GM04504 (cell line): ENCODE measurements at places on chromosomes 1 and 21.

DNA sequence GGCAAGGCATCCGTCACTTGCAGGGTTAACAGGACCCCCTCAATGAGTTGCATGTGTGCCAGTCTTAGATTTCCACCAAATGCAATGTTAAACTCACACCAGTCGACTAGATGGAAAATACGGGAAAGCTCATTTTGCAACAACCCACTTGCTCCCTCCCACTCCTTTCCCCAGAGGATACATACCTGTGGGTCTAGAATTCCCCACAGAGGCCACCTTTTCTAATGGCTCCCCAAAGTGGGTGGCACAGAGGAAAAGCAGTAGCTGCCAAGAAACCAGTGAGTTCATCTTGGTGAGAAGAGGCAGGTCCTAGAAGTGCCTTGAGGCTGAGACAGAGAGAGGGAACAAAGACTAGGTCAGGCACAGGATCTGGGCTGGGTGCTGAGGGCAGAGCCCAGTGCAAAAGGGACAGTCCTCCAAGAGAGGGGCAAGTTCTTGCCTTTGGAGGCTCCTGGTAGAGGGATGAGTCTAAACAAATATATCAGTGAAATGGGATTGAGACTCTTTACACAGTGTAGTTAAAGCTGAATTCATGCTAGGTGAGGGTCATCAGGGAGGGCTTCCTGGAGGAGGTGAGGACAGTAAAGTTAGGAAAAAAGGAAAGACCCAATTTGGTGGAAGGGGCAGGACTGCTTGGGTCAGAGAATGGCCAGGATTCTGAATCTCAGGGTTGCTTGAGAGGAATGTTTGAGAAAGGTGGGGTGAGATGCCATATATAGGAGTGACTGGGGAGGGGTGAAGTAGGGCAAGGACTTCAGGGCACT lies 3.5 kb downstream of the KISS1 start:
- no peak for DNase-seq

DNA sequence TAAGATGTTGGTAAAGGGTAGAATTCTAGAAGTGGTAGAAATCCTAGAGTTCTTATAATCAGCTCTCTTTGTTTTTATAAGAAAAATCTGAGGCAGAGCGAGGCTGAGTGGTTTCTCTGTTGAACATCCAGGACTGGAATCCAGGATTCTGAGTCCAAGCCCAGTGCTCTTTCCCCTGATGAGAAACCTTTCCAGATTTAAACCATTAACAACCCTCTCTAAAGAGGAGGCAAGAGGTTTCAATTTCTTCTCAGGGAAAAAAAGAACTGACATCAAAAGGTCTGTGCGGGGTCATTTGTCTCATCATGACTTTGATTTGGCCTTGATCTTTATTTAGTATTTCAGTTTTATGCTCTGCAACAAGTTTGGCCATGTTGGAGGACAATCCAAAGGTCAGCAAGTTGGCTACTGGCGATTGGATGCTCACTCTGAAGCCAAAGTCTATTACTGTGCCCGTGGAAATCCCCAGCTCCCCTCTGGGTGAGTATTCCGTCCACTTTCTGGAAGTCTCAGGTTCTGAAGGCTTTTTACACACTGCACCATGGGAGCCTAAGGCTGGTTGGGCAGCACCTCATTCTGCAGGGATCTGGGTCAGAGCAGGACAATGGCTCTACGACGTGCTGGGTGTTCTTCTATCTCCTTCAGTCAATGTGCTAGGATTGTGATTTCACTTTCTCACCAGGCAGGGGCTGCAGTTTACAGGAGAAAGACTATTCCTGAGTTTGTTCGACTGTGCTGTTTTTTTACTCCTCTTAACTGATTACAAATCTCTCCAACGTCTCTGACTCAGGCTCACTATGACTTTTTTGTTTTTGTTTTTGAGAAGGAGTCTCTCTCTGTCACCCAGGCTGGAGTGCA lies 18.9 kb upstream of the CCT8 start:
- no peak for DNase-seq

- DNase-seq, result no peak
Measured at GRCh38 chr21:36744560-36745231, 45.8 kb downstream of the SIM2 start.

DNA sequence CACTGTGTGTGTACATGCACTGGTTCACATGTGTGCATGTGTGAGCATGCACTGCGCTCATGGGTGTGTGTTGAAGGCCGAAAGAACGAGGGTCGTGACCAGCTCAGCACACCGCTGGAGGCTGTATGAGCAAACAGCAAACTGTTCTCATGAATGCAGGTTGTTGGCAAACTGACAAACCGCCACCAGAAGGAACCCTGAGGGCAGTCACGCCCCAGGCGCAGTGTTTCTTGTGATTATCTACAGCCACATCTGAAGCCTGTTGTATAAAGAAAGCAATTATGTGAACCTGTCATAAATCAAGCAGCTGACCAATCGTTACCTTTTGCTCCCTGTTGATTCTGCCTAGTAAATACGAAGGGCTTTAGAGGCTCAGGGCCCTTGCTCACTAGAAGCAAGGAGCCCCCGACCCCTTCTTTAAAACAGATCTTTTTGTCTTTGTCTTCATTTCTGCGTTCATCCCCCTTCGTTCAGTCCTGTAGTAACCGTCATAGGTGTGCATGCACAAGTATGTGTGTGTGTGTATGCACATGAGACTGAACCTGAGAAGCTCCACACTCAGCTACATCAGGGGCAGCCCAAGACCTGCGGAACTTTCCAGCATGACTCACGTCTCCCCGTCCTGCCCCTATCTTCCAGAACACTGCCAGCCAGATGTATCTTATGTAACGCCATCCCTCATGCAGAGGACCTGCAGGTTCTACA lies 16.8 kb upstream of the RIPK4 start:
- peak; percentile 63 for DNase-seq

DNA sequence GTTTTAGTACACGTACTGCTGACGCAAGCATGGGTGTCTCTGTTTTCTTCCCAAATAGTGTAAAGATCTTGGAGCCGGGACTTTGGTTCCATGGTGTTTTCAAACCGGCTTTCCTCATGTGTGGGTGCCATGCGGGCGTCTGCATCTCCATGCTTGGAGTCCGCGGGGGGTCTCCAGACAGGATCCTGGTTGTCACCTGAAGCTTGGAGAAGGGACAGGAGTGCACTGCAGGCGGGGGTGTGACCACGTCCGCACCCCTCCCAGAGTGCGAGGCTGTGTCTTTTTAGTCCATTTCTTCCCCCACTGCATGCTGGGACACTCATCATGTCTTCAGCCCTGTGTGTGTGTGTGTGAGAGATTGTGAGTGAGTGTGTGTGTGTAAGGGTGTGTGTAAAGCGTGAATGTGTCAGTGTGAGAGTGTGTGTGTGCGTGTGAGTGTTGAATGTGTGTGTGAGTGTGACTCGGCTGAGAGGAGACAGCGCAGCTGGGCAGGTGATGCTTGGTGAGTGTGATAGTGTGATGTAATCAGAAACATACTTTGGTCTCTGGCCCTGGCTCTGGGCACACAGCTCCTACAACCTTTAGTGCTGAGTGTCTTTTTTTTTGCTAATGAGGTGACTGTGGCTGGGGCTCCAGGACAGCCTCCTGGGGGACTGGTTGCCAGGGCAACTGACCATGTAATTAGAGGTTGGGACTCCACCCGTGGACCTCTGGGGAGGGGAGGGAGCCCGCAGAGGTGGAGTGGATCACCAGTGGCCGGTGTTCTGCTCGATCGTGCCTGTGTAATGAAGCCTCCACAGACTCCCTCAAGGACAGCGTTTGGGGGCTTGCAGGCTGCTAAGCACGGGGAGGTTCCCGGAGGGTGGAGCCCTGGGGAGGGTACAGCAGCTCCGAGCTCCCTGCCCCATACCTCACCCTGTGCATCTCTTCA lies 55.1 kb downstream of the AGPAT3 start:
- no peak for DNase-seq

- DNase-seq, result no peak
Measured at GRCh38 chr1:84773195-84773594, 82.9 kb upstream of the SSX2IP start.

GRCh38 chr21:22278366-22278765 lies 1280.2 kb downstream of the NCAM2 start:
- DNase-seq, result no peak

GRCh38 chr1:37478451-37478881 lies 4.1 kb downstream of the ZC3H12A start:
- DNase-seq, result no peak

DNA sequence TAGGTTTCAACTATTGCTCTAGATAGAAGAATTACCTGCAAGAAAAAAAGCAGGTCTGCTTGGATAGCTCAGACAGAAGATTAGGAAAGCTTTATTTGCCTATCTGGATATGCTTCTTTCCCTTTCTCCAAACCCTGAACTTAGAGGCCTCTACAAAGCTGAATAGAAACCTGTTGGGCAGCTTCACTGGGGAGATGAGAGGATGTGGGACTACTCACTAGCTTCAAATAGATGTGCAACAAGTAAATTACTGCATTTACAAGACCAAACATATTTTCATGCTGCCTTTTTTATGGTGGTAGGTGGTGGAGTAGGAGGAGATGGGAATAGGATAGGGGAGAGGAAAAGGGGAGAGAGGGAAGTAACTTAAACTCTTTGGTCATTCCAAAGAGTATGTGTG lies 6.4 kb downstream of the CLCA2 start:
- no peak for DNase-seq

GRCh38 chr1:96710708-96711477 lies 10.7 kb upstream of the PTBP2 start:
- DNase-seq, result no peak

- DNase-seq, result no peak
Measured at GRCh38 chr1:27521861-27522431, 32.0 kb upstream of the WASF2 start.

GRCh38 chr1:154813300-154813816 lies 56.7 kb downstream of the KCNN3 start:
- no peak for DNase-seq

DNA sequence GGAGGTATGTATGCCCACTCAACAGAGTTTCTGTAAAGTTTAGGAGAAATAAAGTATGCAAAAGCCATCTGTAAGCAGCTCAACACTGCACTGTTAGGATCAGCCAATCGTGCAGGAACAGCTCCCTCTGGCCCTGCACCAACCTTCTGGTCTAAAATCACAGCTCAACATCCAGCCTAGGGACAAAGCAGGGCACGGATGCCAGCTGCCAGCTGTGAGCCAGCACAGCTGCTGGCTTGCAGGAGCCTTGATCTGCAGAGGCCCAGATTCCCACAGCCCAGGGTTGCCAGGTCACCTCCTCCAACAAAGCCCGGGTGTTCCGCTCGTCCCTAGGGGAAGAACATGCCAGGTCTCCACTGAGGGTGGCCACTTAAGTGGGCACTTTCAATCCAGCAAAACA lies 8.6 kb downstream of the ACOT7 start:
- DNase-seq, result no peak

- DNase-seq, result no peak
Measured at GRCh38 chr1:101698681-101699080, 298.0 kb downstream of the OLFM3 start.

- no peak for DNase-seq
Measured at GRCh38 chr1:52567943-52568342, 15.1 kb upstream of the TUT4 start.

- DNase-seq, result no peak
Measured at GRCh38 chr1:147384804-147385203, 142.3 kb downstream of the CHD1L start.

- DNase-seq, result no peak
Measured at GRCh38 chr1:24931146-24931467, 1.0 kb upstream of the RUNX3 start.

GRCh38 chr1:240004086-240004749 lies 87.5 kb upstream of the FMN2 start:
- DNase-seq, result no peak

GRCh38 chr1:212214325-212214724 lies 70.9 kb upstream of the PPP2R5A start:
- no peak for DNase-seq

DNA sequence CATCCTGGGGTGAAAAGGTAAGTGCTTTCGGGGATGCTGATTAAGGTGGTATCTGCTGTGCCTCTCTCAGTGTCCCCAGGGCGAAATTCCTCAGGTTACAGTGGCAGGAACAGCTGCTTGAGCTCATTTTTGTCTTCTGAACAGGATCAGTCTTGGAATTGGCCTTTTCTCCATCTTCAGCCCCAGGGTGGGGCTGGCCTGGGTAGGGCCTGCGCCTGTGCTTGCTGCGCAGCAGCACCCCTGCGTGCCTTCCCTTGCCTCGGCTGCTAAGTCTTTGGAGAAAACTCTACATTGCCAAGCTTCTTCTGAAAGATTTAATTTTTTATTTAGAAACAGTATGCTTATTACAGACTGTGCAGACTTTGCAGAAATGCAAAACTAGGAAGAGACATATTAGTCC lies 41.7 kb downstream of the ADARB1 start:
- no peak for DNase-seq

GRCh38 chr1:19010995-19011844 lies 54.7 kb upstream of the IFFO2 start:
- DNase-seq, result peak; percentile 94

GRCh38 chr1:55204997-55205396 lies 10.2 kb downstream of the USP24 start:
- no peak for DNase-seq

DNA sequence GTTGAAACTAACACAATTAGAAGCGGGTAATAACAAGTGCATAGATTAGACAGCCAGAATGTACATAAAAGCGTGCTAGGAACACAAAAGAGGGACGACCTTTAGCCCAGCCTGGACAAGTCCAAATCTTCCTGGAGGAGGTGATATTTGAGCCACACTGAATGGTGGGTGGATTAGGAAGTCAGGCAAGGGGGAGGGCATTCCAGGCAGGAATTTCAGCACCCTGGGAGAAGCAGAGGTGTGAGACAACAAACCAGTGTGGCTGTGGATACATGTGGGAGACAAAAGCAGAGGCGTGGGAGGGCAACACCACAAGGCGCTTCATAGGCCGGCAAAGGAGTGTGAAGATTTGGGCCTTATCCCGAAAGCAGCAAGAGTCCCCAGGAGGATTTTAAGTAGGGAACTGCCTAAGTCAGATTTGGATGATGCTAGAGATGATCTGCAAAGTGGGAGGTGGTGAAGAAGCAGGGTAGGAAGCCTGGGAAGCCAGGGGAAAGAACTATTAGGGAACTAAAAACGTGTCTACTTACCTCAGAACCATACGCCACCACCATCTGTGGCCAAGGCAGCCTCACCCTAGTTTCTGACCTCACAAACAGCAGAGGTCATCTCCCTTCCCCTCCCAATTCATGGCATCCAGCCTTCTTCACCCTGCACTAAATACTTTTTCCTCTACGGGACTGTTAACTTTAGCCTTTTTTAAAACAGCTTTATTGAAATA lies 81.8 kb downstream of the GLUL start:
- no peak for DNase-seq

GRCh38 chr1:52967666-52968065 lies 40.6 kb downstream of the SCP2 start:
- DNase-seq, result no peak

- no peak for DNase-seq
Measured at GRCh38 chr21:33774551-33774950, 132.2 kb downstream of the ITSN1 start.

DNA sequence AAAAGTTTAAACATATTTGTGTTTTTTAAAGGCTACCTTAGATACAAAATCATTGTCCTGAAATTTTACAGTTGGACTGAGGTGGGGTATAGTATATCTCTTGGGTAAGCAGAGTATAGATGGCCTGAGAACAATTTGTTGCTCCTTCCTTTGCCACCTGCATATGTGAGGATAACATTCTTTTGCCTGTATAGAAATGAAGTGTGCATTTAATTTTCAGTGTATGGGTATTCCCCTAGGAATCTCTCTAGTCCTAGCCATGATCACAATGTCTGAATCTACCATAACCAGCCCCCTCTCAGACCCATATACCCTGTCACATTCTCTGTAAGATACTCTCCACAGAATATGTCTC lies 1.9 kb upstream of the FCGR2A start:
- no peak for DNase-seq
